Purkinje cell (primary cell): ENCODE measurements at places on chromosomes 5 and 9. TPM values are rescaled to one million over a fixed set of nuclear protein-coding genes. Genes with fewer than 3 reads are reported as not detected.

SHISAL2B gene
- polyA plus RNA-seq = not detected in 2 replicates

PIP5KL1 gene
- polyA plus RNA-seq = not detected in 2 replicates

SPATA31E1 gene
- not detected in 2 replicates for polyA plus RNA-seq

PDE4D gene
- polyA plus RNA-seq = 50.6 and 60.7 TPM in 2 replicates

ADAMTSL1 gene
- 1.9 and 2.9 TPM in 2 replicates for polyA plus RNA-seq

MZB1 gene
- not detected in 2 replicates for polyA plus RNA-seq

SPATA31D4 gene
- polyA plus RNA-seq = not detected in 2 replicates

ADAMTS6 gene
- polyA plus RNA-seq = 0.08 and 2.7 TPM in 2 replicates

SYK gene
- not detected in 2 replicates for polyA plus RNA-seq

BTNL3 gene
- polyA plus RNA-seq = not detected in 2 replicates

CERCAM gene
- polyA plus RNA-seq = 0.14 and 1.6 TPM in 2 replicates

MARVELD2 gene
- 0.66 TPM in 1 of 2 replicates, not detected in the other for polyA plus RNA-seq
